Stimulated activated CD4-positive, alpha-beta T cell treated with anti-CD3 and anti-CD28 coated beads, Interleukin-12 subunit alpha, Interleukin-12 subunit beta, amount 100 ng/mL, for 24 hours (primary cell): ENCODE measurements at places on chromosomes 3 and 15.

DNA sequence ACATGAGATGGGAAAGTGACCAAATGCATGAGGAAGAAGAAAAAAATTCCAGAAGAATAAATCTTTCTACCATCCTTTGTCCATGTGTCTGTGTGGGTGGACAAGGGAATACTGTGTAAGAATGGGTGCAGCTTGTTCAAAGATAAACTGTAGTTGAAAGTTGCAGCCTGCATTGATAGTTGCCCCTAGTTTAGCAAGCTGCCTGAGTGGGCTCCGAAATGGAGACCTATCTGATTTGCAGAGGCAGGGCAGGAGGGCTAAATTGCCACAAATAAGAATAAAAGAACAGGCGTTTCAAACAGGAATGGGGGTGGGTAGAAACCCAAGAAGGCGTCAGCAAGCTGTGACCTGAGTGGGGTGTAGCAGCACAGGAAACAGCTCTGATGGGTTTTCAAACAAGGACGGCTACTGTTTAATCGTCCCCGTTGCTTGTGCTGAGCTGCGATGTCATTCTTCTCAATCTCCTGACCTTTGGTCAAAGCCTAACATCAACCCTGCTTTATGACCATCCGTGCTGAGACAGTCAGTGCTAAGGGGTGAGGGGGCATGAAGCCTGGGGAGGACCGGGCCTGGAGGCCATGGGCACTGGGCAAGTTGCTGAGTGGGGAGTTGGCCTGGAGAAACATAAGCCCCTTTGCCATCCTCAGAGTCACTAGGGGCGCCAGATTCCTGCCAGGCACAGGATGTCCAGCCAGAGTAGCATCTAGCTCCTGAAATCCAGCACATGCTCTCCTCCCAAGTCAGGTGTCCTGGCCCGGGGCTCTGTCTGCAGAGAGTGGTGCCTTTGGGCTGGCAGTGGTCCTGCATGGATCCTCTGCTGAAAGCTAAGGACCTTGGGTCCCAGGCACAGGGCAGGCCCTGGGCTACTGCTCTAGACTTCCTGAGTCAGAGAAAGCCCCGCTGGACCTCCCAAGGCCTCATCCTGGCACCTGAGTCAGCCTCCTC lies 19.2 kb upstream of the C15orf39 start:
- no peak for DNase-seq

DNA sequence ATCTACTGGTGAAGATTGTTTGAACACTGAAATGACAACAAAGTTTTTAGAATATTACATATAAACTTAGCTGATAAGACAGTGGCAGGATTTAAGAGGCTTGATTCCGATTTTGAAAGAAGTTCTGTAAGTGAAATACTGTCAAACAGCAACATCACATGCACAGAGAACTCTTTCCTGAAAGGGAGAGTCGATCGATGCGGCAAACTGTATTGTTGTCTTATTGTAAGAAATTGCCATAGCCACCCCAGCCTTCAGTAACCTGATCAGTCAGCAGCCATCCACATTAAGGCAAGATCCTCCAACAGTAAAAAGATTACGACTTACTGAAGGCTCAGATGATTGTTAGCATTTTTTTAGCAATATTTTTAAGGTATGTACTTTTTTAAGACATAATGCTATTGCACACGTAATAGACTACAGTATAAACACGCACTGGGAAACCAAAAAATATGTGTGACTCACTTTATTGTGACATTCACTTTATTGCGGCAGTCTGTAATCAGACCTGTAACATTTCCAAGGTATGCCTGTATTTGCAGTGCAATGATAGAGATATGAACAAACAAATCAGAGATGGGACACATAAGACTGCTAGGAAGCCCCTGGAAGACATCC lies 225.6 kb upstream of the UBE2E1 start:
- no peak for DNase-seq

- no peak for DNase-seq
Measured at GRCh38 chr3:42498034-42498433, 4.4 kb upstream of the VIPR1 start.

DNA sequence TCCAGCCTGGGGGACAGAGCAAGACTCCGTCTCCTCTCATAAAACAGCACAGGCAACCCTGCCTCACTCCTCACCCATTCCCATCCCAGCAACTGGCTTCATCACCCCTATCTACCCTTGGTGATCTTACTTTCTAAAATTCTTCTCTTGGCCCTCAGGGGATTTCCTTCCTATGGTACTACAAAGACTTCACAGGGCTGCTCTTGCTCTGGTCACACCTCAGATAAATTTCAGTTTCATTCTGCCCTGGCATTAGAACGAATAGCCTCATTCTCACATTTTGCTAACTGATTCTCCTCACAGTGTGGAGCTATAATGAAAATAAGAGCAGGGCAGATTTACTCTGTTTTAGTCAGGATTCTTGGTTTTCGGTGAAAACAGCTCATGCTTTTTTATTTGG lies 22.1 kb upstream of the CRBN start:
- DNase-seq: no peak

- no peak for DNase-seq
Measured at GRCh38 chr3:14152963-14153355, 25.4 kb downstream of the XPC start.

DNA sequence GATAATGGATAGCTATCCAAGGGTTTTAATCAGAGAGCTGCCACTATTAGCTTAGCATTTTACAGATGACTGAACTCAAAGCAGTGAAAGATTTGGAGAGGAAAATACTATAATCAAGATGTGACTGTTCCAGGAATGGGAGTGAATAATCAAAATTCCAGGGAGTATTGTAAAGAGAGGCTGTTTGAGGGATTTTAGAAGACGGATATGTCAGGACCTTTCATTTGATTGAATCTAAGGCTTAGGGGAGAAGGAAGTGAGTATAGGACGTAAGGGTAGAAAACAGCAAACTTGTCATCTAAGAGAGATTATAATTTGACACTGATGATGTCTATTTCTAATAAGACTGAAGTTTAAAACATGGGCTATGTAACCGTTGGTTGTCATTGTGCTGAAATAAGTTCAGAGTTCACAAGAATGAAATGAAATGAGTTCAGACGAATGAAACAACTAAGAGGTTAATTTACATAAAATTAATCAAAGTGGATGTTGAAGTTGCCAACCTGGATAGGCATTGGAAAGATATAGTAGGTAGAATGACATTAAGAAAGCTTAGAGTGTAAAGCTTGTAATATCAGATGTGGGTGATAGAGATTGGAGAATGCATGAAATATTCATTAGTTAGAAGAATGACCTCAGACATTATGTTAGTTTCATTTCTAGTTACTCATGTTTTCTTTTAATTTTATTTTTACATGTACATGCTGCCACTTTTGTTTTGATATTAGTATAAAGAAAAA lies 842.8 kb downstream of the SI start:
- no peak for DNase-seq

DNA sequence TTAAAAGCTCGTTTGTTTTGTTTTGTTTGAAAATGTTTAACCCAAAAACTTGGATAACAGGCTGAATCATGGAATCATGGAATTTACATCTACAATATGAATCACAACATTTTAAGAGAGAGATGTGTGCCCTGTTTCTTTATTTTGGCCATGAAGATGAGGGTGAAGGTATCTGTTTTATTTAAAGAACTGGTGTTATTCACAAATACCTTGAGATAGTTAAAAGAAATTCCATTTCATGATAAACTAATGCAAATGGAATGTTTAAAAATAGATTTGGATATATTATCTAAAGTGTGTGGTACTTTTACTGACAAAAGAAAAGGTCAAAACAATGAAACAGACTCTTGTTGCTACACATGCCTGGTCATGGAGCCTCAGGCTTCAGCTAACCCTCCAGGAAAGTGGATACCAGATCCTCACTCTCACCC lies 486.0 kb upstream of the CFAP20DC start:
- no peak for DNase-seq

DNA sequence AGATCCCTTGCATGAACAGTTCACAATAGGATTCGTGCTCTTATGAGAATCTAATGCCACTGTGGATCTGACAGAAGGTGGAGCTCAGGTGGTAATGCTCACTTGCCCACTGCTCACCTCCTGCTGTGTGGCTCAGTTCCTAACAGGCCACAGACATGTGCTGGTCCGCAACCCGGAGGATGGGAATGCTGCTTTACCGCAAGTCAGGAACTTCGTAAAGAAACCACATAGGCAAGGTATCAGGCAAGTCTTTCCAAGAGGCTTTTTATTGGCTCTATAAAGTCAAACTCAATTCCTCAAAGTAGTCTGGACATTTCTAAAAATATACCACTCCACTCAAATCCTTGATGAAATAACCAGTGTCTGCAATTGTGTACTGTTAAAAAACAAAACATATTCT lies 56.1 kb downstream of the OSTN start:
- no peak for DNase-seq

GRCh38 chr3:14933820-14934425 lies 13.5 kb upstream of the NR2C2 start:
- no peak for DNase-seq

DNA sequence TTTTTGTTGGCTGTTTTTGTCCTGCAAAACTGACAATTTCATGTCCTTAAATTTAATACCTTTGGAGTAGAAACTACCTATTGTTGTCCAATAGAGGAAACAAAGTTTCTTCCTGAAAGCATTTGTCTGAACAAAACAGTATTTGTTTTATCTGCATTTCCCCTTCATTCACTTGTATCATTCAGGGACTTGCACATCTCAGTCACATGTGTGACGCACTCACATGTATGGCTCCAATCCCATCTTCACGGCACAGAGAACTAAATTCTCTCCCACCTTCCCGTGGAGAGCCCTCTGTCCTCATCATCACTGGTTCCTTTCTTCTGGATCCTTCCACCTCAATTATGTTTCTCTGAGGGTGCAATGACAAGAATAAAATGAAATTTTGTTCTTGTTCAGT lies 49.5 kb upstream of the GOLGA8J start:
- DNase-seq: no peak

DNA sequence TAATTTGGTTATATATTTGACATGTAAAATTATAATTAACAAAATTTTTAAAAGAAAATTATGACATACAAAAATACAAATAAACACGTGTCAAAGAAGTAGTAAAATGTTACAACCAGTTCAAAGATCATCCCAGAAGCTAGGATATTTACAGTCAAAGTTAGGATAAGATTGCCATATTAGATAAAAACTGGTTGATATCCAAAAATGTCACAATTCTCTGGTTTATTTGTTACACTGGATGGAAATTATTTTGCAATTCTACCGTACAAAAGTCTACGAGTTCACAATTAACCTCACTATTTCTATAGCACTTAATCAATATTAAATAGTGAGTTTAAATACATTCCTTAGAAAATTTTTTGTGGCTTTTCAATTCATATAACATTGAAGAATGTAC lies 673.8 kb downstream of the GBE1 start:
- no peak for DNase-seq

- no peak for DNase-seq
Measured at GRCh38 chr3:173992416-173992815, 594.9 kb downstream of the NLGN1 start.

DNA sequence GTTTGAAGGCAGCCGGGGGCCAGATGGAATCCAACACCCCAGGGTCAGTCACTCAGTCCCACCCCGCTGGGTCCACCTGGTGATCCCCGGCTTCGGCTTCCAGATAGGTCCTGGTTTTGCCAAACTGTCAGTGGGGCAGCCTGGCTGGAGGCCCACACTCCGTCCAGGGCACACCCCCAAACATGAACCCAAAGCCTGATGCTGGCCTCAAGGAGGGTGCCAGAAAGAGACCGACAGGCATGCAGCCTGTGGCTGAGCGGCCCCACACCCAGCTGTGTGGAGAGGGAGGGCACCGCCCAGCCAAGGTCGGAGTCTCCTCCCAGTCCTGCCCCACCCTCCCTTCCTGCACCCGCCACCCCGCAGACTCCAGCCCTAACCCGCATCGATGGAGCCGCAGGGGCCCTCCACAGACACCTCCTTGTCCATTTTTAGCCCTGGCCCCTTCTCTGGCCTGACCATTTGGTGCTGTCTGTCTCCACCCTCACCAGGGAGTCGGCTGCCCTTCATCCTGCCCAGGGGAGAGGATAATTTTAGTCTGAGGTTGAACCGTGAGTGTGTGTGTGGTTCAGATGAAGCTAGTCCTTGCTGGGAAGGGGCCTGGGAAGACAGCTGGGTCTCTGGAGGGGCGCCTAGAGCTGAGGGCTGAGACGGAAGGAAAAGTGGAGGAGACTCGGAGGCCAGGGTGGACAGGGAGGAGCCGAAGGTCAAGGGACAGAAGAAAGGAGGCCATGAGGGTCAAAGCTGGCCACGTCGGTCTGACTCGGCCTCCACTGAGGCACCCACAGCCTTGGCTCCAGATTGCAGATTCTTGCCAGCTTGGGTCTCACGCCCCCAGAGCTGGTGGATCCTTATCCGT lies 23.1 kb downstream of the TNK2 start:
- no peak for DNase-seq

- no peak for DNase-seq
Measured at GRCh38 chr3:71536376-71536965, 47.1 kb downstream of the FOXP1 start.
